T-helper 17 cell (primary cell): ENCODE measurements at places on chromosomes 3 and 15.

DNA sequence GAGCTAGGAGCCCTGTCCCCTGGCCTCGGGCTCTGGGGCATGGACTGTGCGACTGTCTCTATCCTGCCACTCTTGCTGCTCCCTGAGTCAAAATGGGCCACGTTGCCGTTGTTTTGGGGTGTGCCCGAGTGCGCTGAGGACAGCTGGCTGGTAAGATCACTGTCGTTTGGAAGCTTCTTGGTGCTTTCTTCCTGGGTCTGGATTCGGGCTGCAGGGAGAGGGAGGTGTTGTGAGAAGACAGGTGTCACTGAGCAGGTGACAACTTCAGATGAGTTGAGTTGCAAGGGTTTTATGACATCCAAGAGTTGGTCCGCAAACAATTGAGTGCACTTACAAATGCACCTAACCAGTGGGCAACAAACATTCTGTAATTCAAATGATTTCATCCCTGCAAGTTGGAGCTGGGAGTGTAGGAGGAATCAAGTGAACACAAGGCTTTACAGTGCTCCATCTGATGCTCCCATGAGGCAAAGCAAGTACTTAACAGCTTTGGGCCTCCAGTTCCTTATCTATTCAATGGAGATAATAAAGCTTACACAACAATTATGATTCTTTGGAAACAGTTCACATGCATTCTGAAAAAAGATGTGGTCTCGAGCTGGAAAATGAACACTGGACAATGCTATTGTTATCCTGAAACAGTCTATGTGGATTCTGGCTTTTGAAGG lies 11.0 kb upstream of the STARD5 start:
- no peak overlapping the region for H3K27ac ChIP-seq
- H3K4me3 ChIP-seq = no peak overlapping the region
- H3K4me1 ChIP-seq = peaks cover 13% of the 10 kb centered on the region

GRCh38 chr3:140375002-140375401 lies 302.9 kb upstream of the TRIM42 start:
- H3K4me1 ChIP-seq = no peaks in the 10 kb centered on the region
- no peak for DNase-seq
- no peak overlapping the region for H3K4me3 ChIP-seq
- no peaks in the 10 kb centered on the region for H3K27me3 ChIP-seq
- no peaks in the 10 kb centered on the region for H3K36me3 ChIP-seq

GRCh38 chr3:9253327-9253726 lies 3.9 kb upstream of the SRGAP3 start:
- peaks cover 37% of the 10 kb centered on the region for H3K27me3 ChIP-seq
- no peaks in the 10 kb centered on the region for H3K36me3 ChIP-seq
- DNase-seq = no peak
- H3K4me1 ChIP-seq = peaks cover 16% of the 10 kb centered on the region

GRCh38 chr3:179414804-179415203 lies 36.5 kb downstream of the GNB4 start:
- no peaks in the 10 kb centered on the region for H3K27me3 ChIP-seq
- no peak overlapping the region for H3K27ac ChIP-seq
- no peaks in the 10 kb centered on the region for H3K36me3 ChIP-seq
- H3K4me1 ChIP-seq = peaks cover 2% of the 10 kb centered on the region
- no peak for DNase-seq

- DNase-seq = peak; percentile 36
- H3K27ac ChIP-seq = peak overlapping the region; percentile 93
- peak overlapping the region; percentile 80 for H3K4me3 ChIP-seq
- no peaks in the 10 kb centered on the region for H3K27me3 ChIP-seq
- peaks cover 9% of the 10 kb centered on the region for H3K4me1 ChIP-seq
Observed at GRCh38 chr3:45677033-45677446, 12.2 kb upstream of the SACM1L start.

- no peaks in the 10 kb centered on the region for H3K36me3 ChIP-seq
- H3K27me3 ChIP-seq = no peaks in the 10 kb centered on the region
- no peak overlapping the region for H3K4me3 ChIP-seq
- H3K4me1 ChIP-seq = no peaks in the 10 kb centered on the region
Observed at GRCh38 chr3:23376516-23377248, 173.6 kb downstream of the UBE2E2 start.

GRCh38 chr15:28887339-28888174 lies 1.8 kb downstream of the APBA2 start:
- peak overlapping the region; percentile 98 for H3K27ac ChIP-seq
- H3K4me3 ChIP-seq = peak overlapping the region; percentile 84
- peaks cover 38% of the 10 kb centered on the region for H3K4me1 ChIP-seq

GRCh38 chr3:38562467-38562925 lies 66.4 kb downstream of the EXOG start:
- H3K4me1 ChIP-seq = no peaks in the 10 kb centered on the region
- H3K36me3 ChIP-seq = peaks cover 2% of the 10 kb centered on the region
- H3K4me3 ChIP-seq = no peak overlapping the region
- DNase-seq = no peak

DNA sequence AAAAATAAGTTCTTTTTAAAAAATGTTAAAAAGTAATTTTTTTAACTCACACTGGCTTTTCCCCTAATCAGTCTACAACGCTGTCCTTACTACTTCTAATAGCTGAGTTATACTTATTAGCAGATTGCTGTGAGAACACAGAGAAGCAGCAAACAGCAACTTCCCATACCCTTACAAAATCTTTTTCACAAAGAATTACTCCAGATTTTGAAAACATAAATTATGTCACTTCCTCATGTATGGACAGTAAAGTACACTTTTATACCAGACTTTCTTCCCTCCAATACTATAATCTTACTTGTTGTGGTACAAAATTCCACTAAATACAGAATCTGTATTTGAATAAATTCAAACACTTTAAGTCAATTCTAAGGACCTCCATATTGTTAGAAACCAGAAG lies 2.1 kb downstream of the PHC3 start:
- H3K4me3 ChIP-seq = peak overlapping the region; percentile 94
- peaks cover 4% of the 10 kb centered on the region for H3K36me3 ChIP-seq
- H3K27me3 ChIP-seq = no peaks in the 10 kb centered on the region

DNA sequence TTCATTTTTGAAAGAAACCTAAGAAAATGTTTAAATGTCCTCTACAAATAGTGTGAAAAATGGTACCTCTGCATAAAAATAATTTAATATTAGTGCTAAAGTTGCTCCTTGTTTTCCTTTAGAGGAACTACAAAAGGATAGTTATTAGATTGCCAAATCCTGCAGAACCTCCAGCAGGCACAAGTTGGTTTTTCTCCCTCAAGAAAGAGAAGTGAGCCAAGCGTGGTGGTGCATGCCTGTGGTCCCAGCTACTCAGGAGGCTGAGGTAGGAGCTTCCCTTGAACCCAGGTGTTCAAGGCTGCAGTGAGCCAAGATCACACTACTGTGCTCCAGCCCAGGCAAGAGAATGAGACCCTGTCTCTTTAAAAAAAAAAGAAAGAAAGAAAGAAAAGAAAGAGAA lies 85.1 kb upstream of the TSEN2 start:
- no peaks in the 10 kb centered on the region for H3K36me3 ChIP-seq
- peaks cover 10% of the 10 kb centered on the region for H3K4me1 ChIP-seq
- peaks cover 14% of the 10 kb centered on the region for H3K27me3 ChIP-seq
- H3K4me3 ChIP-seq = no peak overlapping the region
- H3K27ac ChIP-seq = no peak overlapping the region

DNA sequence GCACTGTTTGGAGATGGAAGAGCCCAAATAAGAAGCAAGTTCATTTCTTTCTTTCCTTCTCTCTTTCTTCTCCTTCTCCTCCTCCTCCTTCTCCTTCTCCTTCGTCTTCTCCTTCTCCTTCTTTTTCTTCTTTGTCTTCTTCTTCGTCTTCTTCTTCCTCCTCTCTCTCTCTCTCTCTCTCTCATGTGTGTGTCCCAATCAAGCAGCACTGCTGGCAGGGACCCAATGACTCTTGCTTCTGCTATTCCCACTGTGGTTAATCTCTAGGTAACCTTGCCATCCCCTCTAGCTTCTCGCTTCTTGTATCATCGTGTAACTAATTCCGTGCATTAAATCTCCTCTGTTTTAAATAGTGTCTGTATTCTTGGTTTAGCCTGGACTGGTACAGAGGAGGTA lies 26.1 kb upstream of the ZNF280D start:
- H3K4me3 ChIP-seq = no peak overlapping the region
- no peaks in the 10 kb centered on the region for H3K4me1 ChIP-seq
- no peak for DNase-seq
- peaks cover 8% of the 10 kb centered on the region for H3K27me3 ChIP-seq
- H3K36me3 ChIP-seq = peaks cover 2% of the 10 kb centered on the region

- no peaks in the 10 kb centered on the region for H3K27me3 ChIP-seq
- no peak overlapping the region for H3K4me3 ChIP-seq
- H3K36me3 ChIP-seq = no peaks in the 10 kb centered on the region
- no peak for DNase-seq
- H3K27ac ChIP-seq = no peak overlapping the region
Observed at GRCh38 chr15:41866263-41866703, 27.6 kb downstream of the SPTBN5 start.

GRCh38 chr3:156507285-156507684 lies 47.6 kb downstream of the SSR3 start:
- H3K36me3 ChIP-seq = peaks cover 8% of the 10 kb centered on the region
- H3K4me1 ChIP-seq = peaks cover 16% of the 10 kb centered on the region
- H3K27me3 ChIP-seq = peaks cover 28% of the 10 kb centered on the region
- no peak for DNase-seq
- H3K4me3 ChIP-seq = no peak overlapping the region
- H3K27ac ChIP-seq = no peak overlapping the region

DNA sequence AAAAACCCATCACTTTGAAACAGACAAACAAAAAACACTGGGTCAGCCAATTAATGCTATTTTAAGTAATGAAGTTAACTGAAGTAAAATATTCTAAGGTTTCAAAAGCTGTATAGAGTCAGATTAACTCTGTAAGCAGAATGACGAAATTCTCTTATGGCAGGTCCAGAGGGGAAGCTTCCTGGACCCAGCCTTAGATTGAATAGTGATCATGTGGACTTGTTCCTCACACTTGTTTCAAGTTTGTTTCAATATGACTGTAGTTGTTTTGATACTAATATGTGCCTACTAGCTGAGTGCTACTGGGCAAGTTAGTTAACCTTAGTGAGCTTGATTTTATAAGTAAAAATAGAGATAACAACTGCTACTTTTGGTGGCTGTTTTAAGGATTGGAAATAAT lies 32.6 kb downstream of the PLS1 start:
- no peak for DNase-seq
- no peak overlapping the region for H3K4me3 ChIP-seq
- H3K27me3 ChIP-seq = peaks cover 13% of the 10 kb centered on the region
- peaks cover 3% of the 10 kb centered on the region for H3K4me1 ChIP-seq

DNA sequence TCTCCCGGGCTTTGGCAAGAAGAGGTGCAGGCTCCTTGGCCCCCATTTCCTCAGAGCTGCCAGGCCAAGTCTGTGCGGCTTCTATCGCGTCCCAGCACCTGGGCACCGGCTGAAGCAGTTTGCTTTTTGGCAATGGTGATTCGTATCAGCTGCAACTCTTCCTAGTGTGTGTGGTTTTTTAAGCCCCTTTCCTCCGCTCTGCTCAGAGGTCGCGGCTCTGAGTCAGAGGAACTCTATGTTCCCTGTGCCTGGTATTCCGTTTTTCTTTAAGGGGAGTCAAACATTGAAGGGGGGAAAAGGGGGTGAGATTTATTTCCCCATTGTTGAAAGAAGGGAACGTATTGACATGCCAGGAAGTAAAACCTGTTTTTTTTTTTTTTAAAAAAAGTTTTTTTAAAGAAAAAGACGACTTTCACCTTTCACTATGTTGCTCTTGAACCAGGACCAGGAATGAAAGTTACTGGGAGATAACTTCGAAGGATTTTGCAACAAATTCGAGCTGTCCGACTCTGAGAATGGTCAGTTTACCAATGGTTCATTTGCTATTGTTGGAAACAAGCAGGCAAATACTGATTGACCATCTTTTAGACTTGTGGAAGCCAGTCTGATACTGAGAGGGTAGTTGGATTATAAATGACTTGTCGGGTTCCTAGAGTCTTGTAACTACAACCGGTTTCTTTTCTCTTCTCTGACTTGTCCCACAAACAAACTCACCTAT lies 1.1 kb downstream of the ARMC8 start:
- peaks cover 28% of the 10 kb centered on the region for H3K4me1 ChIP-seq
- peaks cover 11% of the 10 kb centered on the region for H3K27me3 ChIP-seq
- peak overlapping the region; percentile 92 for H3K4me3 ChIP-seq
- peak overlapping the region; percentile 89 for H3K27ac ChIP-seq
- peaks cover 2% of the 10 kb centered on the region for H3K36me3 ChIP-seq
- no peak for DNase-seq

GRCh38 chr15:69466733-69467132 lies 14.1 kb downstream of the RPLP1 start:
- peak overlapping the region; percentile 100 for H3K27ac ChIP-seq
- H3K4me3 ChIP-seq = peak overlapping the region; percentile 25

DNA sequence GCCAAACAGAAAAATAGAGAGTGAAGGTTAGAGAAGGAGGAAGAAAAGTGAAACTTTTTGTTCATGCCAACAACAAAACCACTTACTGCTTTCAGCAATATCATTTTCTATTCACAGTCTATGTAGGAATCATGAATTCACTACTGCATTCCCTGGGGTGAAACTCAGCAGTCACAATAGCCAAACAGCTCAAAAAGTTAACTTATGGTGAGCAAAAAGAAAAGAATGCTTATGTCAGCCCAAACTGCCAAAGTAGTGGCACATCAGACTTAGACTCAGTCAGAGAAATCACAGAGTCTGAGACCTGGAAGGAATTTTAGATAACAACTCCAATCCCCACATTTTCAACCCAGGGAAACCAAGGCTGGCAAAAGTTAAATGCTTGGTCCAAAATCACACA lies 238.7 kb upstream of the TMCO5A start:
- no peaks in the 10 kb centered on the region for H3K27me3 ChIP-seq
- H3K4me1 ChIP-seq = no peaks in the 10 kb centered on the region
- no peaks in the 10 kb centered on the region for H3K36me3 ChIP-seq
- no peak for DNase-seq

GRCh38 chr3:163622384-163622783 lies 1455.9 kb downstream of the SI start:
- H3K4me1 ChIP-seq = no peaks in the 10 kb centered on the region
- no peak overlapping the region for H3K4me3 ChIP-seq
- H3K36me3 ChIP-seq = no peaks in the 10 kb centered on the region

DNA sequence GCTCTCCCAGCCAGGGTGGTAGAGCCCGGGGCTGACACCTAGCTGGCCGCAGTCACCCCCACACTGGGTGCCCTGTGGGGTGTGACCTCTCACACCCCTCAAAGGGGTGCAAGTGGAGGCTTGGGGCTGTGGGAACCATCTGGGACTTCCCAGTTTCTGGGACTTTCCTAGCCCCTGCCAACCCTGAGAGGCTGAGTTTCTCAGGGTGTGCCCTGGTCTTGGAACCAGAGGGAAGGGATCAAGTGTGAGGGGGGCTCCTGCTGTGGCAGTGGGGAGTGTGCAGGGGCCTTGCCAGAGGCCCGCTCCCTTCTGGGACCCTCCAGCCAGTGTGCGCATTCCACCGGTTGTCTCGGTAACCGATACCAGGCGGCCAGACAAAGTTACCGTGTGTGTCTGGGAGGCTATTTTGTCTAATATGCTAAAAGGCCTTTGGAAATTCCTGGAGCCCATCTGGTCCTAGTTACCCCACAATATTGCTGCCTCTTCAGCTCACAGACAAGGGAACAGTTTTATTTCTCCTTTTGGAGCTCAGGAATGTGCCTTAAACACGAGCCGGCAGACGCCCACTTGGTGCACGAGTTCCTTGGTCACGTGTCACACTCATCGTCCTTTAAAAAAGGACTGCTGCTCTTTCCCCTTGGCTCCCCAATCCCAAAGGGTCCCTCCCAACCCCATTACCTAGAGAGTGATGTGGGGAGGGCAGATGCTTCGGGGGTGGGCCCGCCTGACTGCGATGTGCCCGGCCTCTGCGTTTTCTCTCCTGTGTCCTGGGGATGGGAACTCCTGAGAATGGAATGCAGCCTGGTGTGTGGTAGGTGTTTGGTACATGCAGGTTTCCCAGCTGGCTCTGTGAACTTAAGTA lies 33.2 kb downstream of the HDAC11 start:
- H3K36me3 ChIP-seq = no peaks in the 10 kb centered on the region
- no peak for DNase-seq
- no peak overlapping the region for H3K4me3 ChIP-seq
- H3K27ac ChIP-seq = no peak overlapping the region
- peaks cover 4% of the 10 kb centered on the region for H3K4me1 ChIP-seq

- DNase-seq = no peak
- H3K4me3 ChIP-seq = no peak overlapping the region
- H3K27ac ChIP-seq = no peak overlapping the region
- H3K4me1 ChIP-seq = peaks cover 34% of the 10 kb centered on the region
Observed at GRCh38 chr15:78061963-78062427, 15.5 kb downstream of the TBC1D2B start.
